ENCODE measurements at places on chromosomes 2 and 18.

DNA sequence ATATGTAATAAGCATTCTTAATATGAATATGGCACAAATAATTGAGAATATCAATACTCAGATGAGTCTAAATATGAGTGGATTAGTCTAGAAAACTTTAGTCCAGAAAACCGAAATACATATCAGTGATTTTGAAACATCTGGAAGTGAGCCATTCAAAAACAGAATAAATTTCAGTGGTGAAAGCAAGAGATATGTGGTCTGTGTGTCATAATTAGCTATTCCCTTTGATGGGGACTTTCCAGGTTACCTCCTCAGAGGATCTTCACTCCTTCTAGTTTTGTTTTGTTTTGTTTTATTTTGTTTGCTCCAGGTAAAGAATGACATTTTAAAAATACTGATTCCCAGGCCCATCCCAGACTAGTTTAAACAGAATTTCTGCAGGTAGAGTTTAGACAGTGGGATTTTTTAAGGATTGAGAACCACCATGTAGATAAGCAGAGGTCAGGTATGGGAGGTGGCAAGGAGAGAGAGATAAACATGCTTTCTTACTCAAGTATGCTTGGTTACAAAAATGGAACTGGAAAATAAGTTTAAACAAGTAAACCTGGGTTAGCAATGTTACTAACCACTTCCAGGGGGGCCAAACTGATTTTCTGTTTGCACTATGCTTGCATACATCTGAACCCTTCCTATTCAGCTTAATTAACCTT, 70.7 kb downstream of the NABP1 start:
- DNase-seq = no peak

GRCh38 chr2:68225119-68225632, 27.2 kb downstream of the PPP3R1 start:
- no peak for DNase-seq

GRCh38 chr2:107412981-107413380, 413.7 kb upstream of the RGPD4 start:
- DNase-seq = no peak

DNA sequence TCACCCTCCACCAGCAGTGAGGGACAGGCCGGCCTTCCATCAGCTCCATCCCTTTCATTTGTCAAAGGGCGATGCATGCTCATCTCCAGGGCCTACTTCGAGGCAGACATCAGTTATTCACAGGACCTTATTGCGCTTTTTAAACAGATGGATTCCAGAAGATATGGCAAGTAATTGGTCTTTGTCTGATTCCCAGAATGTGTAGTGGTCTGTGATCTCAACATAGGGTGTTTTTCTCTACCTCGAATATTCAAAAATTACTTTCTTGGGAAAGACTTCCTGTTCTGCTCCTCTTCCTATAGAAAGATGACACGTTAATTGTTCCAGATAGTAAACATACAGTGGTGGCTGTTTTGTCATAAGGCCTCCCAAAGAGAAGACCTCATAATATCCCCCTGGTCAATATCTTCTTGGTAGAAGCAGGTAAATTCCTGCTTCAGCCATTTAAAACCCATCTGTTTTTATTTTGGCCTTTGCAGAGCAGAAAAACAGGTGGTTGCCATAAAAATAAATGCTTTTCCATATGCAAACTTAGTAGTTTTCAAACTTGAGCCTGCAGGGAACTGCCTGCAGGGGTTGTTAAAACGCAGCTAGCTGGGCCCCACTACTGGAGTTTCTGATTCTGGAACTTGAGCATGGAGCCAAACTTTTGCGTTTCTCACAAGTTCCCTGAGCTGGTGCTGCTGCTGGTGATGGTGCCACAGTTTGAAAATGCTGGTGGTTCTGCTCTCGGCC, 8.2 kb downstream of the SMARCAL1 start:
- no peak for DNase-seq

- no peak for DNase-seq
Measured at GRCh38 chr2:210477496-210477895, 937 bp upstream of the LANCL1 start.

DNA sequence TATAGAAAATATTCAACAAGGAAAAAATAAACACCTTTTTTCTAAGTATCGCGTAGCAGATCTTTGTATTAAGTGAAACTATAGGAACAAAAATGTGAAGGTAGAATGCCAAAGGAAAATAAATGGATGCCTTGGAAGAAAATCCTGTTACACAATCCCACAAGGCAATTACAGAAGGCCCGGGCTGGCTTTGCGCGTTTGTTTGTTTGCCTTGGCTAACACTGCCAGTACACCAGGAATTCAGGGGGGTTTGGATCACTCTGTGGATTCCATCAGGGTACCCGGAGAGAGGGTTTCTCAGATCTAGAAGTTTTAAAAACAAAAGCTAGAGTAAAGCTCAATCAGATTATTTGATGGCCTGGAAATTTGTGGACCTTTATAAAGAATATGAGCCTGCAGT, 478.3 kb downstream of the FBXO15 start:
- DNase-seq = no peak

DNA sequence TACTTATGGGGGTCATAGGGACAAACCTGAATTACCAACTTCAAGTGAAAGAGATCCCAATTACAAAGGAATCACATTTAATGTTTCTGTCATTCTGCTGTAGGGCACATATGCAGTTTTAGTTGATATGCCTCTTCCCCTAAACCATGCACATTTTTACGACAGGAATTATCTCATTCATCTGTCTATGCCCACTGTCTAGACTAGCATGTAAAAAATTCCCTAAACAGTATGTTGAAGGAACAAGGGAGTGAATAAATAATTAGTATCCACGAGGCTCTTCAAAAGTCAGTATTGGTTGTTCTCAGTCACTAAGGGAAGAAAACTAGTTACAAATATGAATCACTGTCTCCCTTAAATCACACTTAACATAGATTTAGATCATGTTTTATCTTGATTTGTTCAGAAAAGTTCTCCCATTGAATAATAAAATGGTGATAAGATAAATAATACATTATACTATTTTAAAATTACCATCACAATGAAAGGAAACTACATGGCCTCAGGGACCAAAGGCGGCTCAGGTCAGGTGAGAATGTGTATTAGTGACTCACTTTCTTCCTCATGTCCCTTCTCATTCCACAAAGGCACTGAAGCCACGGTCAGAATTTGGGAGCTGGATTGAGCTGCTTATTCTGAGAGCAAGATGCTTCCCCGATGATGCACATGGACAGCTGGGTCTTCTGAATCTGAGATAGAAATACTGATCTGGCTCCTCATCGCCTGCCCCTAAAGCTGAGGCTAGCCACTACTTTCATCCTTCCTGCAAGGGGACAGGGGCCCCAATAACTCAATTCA, 29.1 kb downstream of the DYM start:
- no peak for DNase-seq

- DNase-seq = no peak
Measured at GRCh38 chr2:168626096-168626495, 170.0 kb downstream of the CERS6 start.

GRCh38 chr2:174788291-174788929, 24.1 kb upstream of the CHRNA1 start:
- no peak for DNase-seq

GRCh38 chr2:205965707-205966106, 120.3 kb downstream of the INO80D start:
- DNase-seq = no peak

GRCh38 chr2:31987454-31988220, 23.2 kb downstream of the MEMO1 start:
- DNase-seq = no peak

DNA sequence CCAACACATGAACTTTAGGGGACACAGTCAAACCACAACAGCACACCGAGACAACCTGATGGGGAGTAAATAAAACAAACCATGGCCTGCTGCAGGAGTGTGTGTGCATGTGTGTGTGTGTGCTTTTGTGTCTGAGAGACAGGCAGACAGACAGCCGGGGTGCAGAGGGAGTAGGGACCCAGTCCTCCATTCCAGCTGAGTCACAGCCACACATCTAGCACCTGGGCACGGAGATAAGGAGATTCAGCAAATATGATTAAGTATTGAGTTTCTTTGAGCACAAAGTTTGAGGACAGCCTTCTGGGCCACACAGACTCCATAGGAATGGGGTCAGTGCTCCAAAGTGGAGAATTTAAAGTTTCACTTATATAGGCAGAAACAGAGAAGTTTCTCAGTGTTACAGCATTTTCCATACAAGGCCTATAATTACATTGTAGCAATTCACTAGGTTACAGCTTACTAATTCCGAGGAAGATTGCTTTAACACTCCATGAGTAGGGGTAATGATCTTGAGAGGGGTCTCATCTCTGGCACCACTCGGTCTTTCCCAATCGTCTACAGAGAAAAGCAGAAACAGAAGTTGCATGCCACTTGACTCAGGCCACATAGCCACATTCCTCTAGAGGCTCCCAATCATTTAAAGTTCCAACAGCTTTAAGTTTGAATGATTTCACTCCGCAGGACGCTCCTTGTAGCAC, 30.8 kb upstream of the PRLH start:
- DNase-seq = no peak

- no peak for DNase-seq
Measured at GRCh38 chr18:64276311-64277090, 127.6 kb upstream of the LINC00305 start.
